ENCODE measurements at places on chromosomes 7 and 10. TPM values are rescaled to one million over a fixed set of nuclear protein-coding genes. Genes with fewer than 3 reads are reported as not detected.
A peak's percentile ranks its signal among the peaks of the same experiment; 100 is the strongest.

- no peak for DNase-seq
These were observed 290.3 kb upstream of the NFE2L3 start for GRCh38 chr7:25861601-25862260.

GRCh38 chr10:77197544-77197943 is 440.1 kb downstream of the KCNMA1 start:
- peak; percentile 75 for DNase-seq

The HK1 gene
- total RNA-seq, result 139 TPM

The HPS1 gene
- total RNA-seq, result 37.3 TPM

- no peak for DNase-seq
These were observed 216.1 kb downstream of the TWIST1 start for GRCh38 chr7:18901351-18901750.

- DNase-seq, result no peak
These were observed 173.4 kb downstream of the IMMP2L start for GRCh38 chr7:111388912-111389311.

Measured in mammary epithelial cell (primary cell).